ENCODE measurements at places on chromosomes 3 and 15.

GRCh38 chr3:126180477-126181397 is at the start of gene ALDH1L1:
Gene ALDH1L1, minus strand, starts transcription at chr3:126180586. Its CDS starts 19,607 bp downstream, at chr3:126160979.
- peak; percentile 79 for DNase-seq

- no peak for DNase-seq
These were observed 228.5 kb upstream of the ROBO2 start for GRCh38 chr3:76811418-76811817.

DNA sequence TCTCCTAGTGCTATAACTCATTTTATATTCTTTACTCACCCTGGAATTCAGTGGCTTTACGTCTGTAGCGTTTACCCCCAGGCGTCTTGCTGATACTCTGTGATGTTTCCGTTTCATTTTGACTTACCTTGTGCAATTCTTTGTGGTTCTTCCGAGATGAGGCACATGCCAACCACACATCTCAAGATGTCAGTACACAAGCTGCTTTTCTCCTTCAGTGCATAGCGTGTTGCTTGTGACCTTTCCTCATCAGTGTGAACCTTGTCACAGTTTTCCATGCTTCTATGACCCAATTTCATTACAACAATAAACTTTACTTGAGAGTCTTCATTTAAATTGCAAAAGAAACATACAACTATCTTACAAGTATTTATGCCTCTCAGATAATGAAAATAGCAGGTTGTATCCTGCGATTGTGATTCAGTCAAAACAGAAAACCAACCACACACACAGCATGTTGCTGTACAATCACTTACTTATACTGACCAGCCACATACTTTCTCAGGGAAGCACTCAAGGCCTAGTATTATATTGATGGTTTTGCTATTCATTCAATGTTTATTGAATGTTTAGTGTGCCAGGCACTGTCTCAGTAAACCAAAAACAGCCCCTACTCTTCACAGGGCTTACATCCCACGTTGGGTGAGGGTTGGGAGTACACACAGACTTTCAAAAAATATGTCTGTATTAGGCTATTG is 4.6 kb upstream of the TBL1XR1 start:
- DNase-seq = no peak

DNA sequence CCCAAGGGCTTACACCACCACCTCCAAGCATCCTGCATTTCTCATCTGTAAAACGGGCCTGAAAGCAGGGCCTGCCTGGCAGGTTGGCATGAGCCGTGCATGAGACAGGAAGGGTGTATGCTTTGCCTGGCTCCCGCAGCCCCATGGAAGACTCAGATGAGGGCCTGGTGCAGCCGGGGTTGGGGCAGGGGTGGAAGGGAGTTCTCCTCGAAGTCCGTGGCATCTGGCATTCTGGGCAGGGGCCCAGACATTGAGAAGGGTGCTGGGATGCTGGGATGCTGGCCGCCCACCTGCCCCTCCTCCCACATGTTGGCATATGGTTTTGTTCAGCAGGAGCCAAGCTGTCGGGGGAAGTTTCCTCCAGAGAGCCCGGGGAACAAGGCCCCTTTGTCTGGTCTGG is 13.0 kb upstream of the FBLN2 start:
- peak; percentile 52 for DNase-seq

GRCh38 chr15:68412218-68412617 is 19.7 kb downstream of the ITGA11 start:
- no peak for DNase-seq

GRCh38 chr15:43826029-43826507 is 734 bp upstream of the WDR76 start:
- no peak for DNase-seq

DNA sequence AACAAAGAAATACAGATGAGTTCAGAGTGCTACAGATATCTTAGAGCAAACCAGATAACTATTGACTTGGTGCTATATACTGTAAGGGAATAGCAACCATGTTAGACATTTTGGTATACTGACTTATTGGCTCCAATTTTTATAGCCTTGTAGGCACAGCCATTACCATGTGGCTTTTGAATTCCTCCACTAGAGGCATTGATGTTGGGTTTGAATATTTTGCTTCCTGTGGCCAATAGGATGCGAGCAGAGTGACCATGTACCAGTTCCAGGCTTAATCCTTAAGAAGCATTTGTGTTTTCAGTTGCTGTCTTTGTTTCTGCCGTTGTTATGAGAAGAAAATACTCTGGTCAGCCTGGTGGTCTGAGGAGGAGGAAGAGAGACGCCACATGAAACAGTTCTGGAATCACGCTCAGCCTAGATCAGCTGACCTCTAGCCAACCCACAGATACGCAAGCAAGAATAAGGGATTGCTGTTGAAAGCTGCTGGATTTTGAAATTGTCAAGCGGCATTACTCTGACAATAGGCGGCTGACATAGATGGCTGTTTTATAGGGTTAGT is 109.4 kb upstream of the TNIK start:
- DNase-seq = no peak

DNA sequence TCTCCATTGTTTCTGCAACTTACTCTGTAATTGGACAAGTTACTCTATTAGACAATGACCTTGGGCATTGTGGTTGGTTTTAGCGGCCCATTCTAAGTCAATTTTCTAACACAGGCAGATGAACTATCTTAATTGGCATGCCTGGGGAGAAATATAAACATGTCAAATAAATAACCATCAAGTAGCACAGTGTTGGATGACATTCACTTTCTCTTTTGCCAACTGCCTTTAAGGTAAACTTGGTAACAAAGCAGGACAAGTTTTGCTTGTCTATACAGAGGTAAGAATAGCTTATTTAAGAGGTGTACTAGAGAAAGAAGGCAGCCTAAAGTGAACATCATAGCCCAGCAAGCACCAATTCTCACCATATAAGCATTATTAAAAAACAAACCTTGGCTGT is 599.6 kb downstream of the GBE1 start:
- no peak for DNase-seq

Data from brain (organoid and tissue), 16 donors.